Dermis microvascular lymphatic vessel endothelial cell (primary cell): ENCODE measurements at places on chromosomes 5 and 9.

DNA sequence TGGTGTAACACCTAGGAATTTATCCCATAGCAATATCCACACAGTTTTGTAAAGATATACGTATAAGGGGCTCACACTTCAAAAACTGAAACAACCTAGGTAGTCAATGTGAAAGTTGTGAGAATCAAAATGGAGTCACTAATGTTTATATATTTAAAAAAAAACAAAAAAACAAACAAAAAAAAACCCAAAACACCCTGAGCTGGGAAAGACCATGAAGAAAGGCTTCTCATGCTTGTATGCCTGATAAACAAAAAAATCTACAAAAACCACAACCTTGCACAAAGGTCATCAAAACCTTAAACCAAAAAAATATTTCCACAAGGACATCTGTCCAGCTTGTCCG lies 35.4 kb downstream of the AFF4 start:
- no peak for DNase-seq

- no peak for DNase-seq
These were observed 18.9 kb downstream of the LAMC3 start for GRCh38 chr9:131027872-131028179.

DNA sequence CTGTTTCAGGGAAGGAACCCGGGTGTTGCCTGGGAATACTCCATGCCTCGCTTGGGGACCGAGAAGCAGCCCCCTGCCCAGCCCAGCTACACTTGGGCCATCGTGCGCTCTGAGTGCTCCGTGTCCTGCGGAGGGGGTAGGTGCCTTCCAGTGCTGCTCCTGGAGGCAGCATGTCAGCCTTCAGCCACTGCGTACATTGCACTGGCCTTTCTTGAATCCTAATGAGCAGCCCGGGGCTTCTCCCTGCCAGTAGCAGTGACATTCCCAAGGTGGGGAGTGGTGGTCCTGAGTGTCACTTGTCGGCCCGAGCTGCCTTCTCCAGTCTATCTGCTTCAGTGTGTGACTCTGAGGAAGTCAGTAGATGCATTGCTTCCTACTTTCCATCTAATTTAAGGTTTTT lies 101.9 kb downstream of the ADAMTS16 start:
- DNase-seq, result no peak

DNA sequence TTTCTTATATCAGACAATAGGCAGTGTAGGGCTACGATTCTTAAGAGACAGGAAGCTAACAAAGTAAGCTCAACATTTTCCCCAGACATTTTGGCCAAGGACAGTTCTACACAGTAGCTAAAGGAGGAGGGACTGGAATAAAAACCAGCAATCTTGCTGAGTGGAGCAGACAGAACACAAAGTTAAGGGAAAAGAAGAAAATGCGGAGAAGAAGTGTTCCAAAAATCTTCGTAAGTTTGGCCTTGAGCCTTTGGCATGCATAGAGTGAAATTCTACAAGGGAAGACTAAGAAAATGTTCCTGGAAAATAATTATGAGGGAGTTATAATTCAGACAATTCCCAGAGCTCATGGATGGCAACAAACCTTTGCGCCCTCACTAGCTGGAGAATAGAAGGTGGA lies 748.0 kb upstream of the CTNND2 start:
- DNase-seq, result no peak
